ENCODE measurements at places on chromosomes 13 and 19.

DNA sequence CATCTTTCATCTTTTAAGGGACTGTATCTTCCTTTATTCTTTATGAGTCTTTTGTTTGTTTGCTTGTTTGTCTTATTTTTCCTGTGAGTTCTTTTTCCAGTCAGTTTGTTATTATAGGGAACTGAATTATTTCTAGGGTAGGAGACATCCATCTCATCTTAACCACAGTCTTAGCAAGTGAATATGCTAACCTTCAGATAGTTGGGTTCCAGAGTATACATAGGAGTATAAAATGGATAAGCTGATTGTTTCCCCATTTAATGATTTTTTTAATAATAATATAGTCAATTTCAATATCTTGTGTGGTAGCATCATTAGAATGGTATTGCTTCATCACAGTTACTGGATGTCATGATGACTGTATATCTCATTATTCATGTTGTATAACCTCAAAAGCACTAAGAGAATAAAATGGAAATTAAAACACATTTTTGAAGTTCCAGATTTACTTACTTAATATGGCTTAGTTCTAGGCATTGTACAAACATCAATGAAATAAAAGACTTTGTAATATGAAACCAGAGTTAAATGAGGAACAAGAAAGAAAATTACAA lies 33.0 kb downstream of the GPC6 start:
- no peak for DNase-seq

DNA sequence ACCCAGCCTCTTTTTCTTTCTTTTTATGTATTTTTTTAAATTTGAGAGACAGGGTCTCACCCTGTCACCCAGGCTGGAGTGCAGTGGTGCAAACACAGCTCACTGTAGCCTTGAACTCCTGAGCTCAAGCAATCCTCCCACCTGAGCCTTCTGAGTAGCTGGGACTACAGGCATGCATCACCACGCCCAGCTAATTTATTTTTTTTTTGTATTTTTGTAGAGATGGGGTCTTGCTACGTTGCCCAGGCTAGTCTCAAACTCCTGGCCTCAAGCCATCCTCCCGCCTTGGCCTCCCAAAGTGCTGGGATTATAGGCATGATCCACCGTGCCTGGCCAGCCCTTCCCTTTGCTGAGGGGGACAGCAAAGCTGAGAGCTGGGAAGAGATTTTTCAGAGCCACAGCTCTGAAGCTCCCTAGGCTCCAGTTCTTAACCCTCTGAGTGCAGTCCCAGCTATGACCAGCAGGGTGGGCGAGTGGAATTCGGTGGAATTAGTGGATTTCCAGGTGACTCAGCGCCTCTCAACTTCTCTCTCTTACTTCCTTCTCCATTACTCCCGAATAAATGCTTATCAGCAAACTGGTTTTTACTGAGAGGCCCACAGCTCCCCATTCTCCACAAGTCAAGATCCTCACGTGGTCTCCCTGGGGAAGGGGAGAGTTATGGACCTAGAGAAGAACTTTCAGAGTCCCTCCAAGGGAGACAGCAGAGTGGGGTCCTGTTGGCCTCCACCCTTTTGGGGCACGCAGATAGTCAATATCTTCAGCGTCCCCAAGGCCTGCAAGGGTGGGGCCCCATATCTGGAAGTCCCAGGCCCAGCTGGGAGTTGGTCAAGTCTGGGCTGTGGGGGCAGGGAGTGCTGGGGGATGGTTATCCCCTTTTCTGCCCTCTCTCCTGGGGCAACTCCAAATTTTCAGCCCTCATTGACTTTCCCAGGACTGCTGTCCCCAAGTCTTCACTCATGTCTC lies 1.2 kb downstream of the BLVRB start:
- peak; percentile 95 for DNase-seq

DNA sequence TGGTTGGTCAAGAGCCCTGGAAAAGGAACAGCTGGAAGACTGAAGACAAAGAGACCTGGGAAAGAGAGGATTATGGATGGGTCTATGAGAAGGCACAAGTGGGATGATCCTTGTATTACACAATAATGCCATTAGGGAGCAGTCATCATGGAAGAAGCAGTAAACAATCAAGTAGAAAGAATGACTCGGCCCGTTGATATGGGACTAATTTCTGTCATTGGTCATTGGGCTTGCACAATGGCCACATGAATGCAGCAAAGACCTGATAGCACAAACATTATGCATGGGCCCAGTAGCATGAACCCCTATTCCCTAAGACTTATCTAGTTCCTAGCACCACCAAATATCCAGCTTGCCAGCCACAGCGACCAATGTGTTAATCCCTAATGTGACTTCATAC lies 390.3 kb upstream of the ZNF507 start:
- DNase-seq, result peak; percentile 5

- DNase-seq, result no peak
These were observed 91.1 kb downstream of the STOML3 start for GRCh38 chr13:38899571-38899970.

GRCh38 chr13:109033090-109033489 lies 403.7 kb downstream of the MYO16 start:
- DNase-seq, result no peak

DNA sequence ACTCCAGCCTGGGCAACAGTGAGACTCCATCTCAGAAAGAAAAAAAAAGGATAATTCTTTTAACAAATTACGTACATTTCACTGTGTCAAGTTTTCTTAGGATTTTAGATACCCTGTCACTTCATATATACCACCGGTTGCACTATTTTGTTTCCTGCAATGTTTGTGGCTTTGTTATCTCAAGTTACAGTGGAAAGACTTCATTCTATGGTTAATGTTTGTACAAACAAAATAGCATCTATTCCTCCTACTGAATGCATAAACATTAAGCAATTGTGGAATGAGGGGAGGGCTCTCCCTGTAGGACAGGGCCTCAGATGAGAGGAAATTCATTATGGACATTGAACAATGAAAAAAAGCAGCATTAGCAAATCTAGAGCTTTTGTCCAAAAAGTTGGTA lies 120.1 kb downstream of the DNAJC3 start:
- DNase-seq, result no peak

DNA sequence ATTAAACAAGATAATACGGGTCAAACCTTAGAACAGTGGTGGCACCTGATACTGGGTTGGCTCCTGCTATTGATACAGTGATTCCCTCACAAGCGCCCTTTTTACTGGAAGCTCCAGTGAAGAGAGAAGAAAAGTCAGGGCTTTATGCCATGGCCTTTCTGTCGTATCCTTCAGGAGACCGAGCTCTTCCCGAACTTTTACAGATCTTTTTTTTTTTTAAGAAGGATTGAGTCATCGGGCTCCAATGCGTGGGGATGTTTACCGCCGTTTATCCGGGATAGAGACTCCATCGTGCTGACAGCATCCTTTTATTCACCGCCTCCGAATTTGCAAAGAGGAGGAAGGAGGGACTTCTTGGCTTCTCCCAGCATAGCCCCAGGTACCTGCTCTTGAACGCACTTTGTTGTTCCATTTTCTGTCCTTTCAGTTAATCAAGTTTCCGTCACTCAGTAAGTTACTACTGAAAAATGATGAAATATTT lies 574 bp downstream of the ZNF227 start:
- DNase-seq, result peak; percentile 47
